ENCODE measurements at places on chromosomes 4 and X.

DNA sequence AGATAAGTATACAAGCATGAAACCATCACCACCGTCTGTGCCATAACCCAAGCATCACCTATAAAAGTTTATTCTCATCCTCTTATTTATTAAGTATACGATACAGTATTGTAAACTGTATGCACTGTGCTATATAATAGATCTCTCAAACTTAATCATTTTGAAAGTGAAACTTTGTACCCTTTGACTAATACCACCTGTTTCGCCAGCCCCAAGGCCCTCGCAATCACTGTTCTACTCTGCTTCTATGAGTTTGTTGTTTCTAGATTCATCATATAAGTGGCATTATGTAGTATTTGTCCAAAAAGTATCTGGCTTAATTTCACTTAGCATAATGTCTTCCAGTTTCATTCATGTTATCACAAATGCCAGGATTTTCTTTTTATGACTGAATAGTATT is 72.1 kb upstream of the DOCK11 start:
- H3K27me3 ChIP-seq, result no peaks in the 10 kb centered on the region
- no peak overlapping the region for H3K27ac ChIP-seq
- no peak overlapping the region for H3K4me3 ChIP-seq
- H3K4me1 ChIP-seq, result no peaks in the 10 kb centered on the region
- no peak for DNase-seq

- H3K4me3 ChIP-seq, result no peak overlapping the region
- H3K4me1 ChIP-seq, result no peaks in the 10 kb centered on the region
- no peak for DNase-seq
- no peaks in the 10 kb centered on the region for H3K27me3 ChIP-seq
- no peak overlapping the region for H3K27ac ChIP-seq
- H3K36me3 ChIP-seq, result no peaks in the 10 kb centered on the region
These were observed 201.7 kb upstream of the AFF2 start for GRCh38 chrX:148298737-148299136.

DNA sequence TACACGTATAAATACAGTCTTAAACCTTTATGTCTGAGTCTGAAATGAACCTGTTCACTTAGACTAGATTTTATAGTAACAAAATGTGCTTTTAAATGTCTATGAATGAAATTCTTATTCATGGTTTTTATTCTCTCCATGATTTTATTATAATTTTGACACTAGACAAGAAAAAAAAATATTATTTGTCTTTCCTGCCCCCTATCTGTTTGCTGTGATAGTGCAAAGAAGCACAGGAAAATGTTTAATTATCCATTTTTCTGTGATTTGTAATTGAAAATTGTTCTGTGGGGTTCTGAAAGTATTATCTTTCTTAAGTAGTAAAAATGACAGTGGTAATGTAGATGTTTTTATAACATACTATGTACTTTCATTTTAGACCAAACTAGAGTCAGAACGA is 52.0 kb downstream of the INTS6L start:
- H3K27me3 ChIP-seq, result no peaks in the 10 kb centered on the region
- no peak overlapping the region for H3K4me3 ChIP-seq
- no peaks in the 10 kb centered on the region for H3K36me3 ChIP-seq
- H3K27ac ChIP-seq, result no peak overlapping the region

DNA sequence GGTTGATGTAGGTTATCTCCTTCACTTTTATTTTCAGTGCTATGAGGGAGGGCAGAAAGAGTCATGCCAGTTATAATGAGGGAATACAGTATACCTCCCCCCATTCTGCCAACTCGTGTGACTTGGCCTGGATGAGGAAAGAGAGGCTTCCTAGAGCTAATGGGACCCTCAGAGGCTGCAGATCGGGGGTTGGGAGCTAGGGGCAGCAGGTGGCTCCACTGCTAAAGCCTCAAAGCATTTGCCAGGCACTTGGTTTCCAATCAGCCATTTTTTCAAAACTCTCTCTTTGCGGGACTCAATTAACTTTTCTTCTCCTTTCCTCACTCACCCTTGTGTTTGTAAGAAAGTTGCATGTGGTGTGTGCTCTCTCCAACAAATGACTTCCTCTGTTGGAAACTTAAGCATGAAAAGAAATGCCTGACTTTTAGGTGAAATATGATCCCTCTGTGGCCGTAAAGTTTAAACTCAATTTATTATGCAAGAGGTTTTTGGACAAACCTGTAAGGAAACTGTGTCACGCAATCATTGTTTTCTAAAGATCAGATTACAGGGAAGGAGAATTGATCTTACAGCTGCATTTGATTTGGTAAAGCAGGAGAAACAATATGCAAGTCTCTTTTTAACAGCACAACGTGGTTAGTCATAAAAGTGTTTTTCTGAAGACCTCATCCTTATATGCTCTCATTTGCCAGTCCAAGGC is 7.0 kb downstream of the SFRP2 start:
- H3K27ac ChIP-seq, result no peak overlapping the region
- no peaks in the 10 kb centered on the region for H3K36me3 ChIP-seq
- DNase-seq, result no peak
- no peaks in the 10 kb centered on the region for H3K27me3 ChIP-seq
- H3K4me3 ChIP-seq, result no peak overlapping the region

GRCh38 chr4:55291227-55291640 is 54.8 kb upstream of the SRD5A3 start:
- no peaks in the 10 kb centered on the region for H3K4me1 ChIP-seq
- no peaks in the 10 kb centered on the region for H3K27me3 ChIP-seq
- no peak for DNase-seq
- no peaks in the 10 kb centered on the region for H3K36me3 ChIP-seq
- no peak overlapping the region for H3K27ac ChIP-seq

GRCh38 chr4:73308286-73308685 is 49.7 kb upstream of the ANKRD17 start:
- no peaks in the 10 kb centered on the region for H3K27me3 ChIP-seq
- H3K36me3 ChIP-seq, result no peaks in the 10 kb centered on the region
- no peak overlapping the region for H3K4me3 ChIP-seq
- no peak overlapping the region for H3K27ac ChIP-seq

- H3K27ac ChIP-seq, result no peak overlapping the region
- DNase-seq, result no peak
- no peaks in the 10 kb centered on the region for H3K27me3 ChIP-seq
These were observed 676.8 kb upstream of the HS3ST1 start for GRCh38 chr4:12105519-12105918.

- DNase-seq, result no peak
- peak overlapping the region; percentile 58 for H3K4me3 ChIP-seq
- H3K27me3 ChIP-seq, result no peaks in the 10 kb centered on the region
- no peaks in the 10 kb centered on the region for H3K36me3 ChIP-seq
- H3K4me1 ChIP-seq, result no peaks in the 10 kb centered on the region
These were observed 2.2 kb downstream of the PCDH10 start for GRCh38 chr4:133151341-133151690.
